ENCODE measurements at places on chromosomes 7 and 10.

GRCh38 chr10:95333997-95334804 lies 43.4 kb upstream of the PDLIM1 start:
- DNase-seq: no peak

DNA sequence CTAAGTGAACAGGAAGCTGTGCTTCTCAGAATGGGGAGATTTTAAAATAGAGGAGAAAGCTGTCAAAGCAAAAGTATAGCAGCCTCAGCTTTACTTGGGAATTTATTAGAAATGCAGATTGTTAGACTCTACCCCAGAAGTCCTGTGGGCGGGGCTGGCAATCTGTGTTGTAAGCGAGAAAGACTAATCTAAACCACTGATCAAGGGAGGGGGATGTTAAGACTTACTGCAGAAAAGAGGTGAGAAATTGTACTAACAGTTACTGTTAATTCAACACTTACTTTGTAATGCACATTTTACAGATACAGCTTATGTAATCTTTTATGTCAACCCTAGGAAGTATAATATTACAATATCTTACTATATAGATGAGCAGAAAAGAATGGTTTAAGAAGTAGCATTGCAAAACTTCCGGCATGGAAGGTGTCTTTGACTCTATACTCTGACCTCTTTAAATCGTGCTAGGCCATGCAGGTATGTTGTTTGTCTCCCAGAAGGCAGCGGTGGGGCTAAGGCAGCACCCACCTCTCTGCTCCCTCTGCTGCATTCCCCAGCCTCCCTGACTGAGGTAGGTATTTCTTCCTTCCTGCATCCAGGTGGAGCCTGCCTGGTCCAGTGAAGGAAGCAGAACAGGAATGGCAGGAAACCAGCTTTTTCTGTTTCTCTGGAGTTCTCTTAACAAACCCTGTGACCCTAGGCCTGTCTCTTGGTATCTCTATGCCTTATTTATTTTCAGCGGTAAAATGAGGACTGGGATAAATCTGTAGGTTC lies 462.2 kb downstream of the AUTS2 start:
- no peak for DNase-seq

- DNase-seq: no peak
Measured at GRCh38 chr7:435630-436366, 83.8 kb downstream of the PDGFA start.

DNA sequence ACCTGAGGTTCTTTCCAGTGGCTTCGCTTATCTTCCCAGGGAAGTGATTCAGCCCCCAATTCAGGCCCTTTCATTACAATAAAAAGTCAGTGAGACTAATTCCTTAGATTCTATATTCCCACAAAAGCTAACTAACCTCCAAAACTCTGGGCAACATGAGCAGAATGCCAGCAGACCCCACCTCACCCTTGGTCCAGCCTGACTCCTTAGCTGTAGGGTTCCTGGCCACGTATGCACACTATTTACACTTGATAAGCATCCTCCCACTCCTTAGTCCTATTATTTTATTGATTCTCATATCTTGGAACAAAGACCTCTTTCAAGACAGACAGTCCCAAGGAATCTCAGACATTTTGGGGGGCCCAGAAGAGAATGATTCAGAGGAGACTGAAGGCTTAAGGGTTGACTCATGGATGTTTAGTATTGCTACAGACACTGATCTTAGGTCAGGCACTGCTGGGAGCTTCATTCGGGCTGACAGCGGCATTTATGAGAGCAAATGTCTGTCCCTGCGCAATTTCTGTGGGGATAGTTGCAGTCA lies 162.6 kb upstream of the GDF10 start:
- DNase-seq: no peak

GRCh38 chr7:43294080-43294630 lies 181.7 kb downstream of the HECW1 start:
- no peak for DNase-seq

All from NCI-H2227 treated with DMSO at 0.1 percent for 48 hours (cell line).